ENCODE measurements at places on chromosomes 3 and 15. TPM values are rescaled to one million over a fixed set of nuclear protein-coding genes. Genes with fewer than 3 reads are reported as not detected.

- no peak for DNase-seq
These were observed 4.5 kb downstream of the RNF168 start for GRCh38 chr3:196499061-196499460.

- DNase-seq = no peak
These were observed 62.4 kb downstream of the C3orf80 start for GRCh38 chr3:160287666-160288065.

DNA sequence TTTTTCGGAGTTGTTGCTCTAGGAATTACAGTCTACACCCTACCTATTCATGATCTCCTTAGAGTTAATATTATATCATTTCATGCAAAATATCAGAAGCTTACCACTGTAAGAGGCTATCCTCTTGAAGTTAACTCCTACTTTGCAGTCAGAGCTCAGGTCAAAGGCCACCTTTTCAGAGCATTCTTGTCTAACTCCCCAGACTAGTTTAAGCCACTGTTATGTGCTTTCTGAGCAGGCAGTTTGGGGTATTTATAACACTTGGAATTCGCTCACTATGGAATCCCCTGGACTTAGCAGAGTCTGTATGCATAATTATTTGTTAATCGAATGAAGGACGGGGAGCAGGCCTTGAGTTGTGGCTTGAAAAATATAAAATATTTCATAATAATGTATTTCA, 21.7 kb downstream of the MED12L start:
- no peak for DNase-seq

DNA sequence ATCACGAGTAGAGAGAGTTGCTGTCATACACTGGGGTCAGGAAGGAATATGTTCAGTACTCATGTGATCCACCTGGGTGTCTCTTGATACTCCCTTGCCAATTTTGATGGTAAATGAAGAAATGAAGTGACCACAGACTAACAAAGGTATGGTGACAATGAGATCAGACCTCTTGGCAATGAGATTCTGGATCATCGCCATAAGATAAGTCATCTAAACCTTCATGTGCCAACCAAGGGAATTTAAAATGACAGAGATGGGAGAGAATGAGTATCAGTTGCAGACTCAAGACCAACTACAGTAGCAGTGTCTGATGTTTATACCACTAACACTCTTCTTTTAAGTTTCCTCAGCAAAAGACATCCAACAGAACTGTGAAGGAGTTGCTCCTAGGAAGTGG, 601.0 kb downstream of the MECOM start:
- DNase-seq = no peak

The DIPK2A gene
- total RNA-seq = 12.5 TPM

DNA sequence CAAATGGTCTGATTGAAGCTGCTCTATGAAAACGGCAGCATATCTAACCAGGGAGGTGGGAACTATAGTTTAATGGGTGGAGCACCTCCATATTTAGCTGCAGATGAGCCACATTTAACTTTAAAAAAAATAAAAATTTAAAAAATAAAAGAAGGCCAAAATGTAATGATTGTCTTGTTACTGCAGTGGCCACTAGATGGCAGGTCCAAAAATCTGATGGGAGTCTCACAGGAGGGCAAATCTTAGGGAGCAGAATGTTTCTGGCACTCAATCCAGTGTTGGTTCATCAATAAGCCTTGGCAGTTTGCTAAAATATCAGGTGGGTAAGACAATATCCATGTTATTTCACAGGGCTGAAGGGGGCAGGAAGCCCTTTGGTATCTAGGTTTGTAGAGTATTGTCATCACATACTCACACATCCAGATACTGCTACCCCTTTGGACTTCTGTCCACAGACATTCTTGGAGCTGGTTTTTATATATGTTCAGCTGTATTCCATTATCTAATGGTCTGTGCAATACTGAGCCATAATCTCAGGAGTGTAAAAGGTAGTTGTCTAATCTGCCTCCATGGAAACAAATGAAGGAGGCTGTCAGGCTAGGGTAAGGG, 233.3 kb downstream of the TIGIT start:
- DNase-seq = no peak

The ZIC1 gene
- total RNA-seq = not detected

DNA sequence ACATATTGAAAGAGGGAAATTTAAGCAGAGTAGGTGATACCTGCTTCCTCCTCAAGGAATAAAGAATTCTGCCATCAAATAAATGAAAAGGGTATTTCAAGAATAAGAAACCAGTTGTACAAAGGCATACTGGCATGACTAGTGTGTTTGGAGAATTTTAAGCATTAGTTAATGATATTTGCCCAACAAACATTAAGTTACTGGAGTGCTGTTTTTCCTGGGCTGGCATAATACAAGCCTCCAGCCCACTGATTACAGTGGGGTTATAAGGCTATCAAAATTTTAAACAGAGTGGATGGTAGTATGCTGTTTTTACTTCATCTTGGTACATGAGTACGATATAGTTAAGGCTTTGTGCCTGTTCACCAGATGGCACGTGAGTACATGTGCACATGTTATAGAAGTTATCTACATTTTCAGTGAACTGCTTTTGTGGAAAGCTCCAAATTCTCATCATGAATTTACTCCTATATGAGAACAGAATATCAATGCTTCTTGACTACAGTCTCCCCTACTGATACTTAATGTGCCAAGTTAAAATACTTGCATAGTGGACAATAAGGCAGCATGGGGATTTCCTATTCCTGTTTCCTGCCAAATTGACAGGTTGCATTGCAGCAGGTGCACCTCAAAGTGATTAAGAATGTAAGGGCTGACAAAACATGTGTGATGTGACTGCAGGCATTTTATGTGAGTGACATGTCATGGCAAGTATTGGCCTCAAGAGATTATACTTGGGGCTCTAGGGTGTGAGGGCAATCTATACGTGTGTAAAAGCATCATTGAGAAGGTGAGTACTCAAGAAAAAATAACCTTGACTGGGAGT, 14.9 kb downstream of the NAALADL2 start:
- DNase-seq = no peak

The GOLGA6L7 gene
- total RNA-seq = not detected

- no peak for DNase-seq
These were observed 59.6 kb upstream of the TSC22D2 start for GRCh38 chr3:150348500-150348899.

DNA sequence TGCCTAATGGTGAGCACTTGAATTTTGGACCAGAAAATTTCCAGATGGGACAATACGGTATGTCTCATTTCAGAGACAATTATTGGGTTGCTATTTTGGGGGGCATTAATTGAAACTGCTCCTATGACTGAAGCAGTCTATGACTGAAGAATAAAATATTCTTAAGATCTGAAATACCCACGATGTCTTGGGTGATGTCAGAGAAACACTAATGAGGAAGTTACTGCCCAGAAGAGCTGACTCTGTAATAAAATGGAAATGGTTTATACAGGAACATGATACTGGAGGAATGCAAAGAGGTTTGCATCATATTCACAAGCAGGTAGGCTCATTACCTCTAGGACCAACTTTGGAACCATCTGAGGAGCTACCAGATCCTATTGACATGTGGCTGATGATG, 68.7 kb downstream of the IL12A start:
- DNase-seq = no peak

GRCh38 chr3:193873426-193874201, 262.3 kb upstream of the HES1 start:
- DNase-seq = no peak

The ALDH1A3 gene
- total RNA-seq = 8.9 TPM

- no peak for DNase-seq
These were observed 16.3 kb downstream of the ZNF385D start for GRCh38 chr3:21734746-21735145.

- no peak for DNase-seq
These were observed 901.4 kb downstream of the MCTP2 start for GRCh38 chr15:95132774-95133173.

DNA sequence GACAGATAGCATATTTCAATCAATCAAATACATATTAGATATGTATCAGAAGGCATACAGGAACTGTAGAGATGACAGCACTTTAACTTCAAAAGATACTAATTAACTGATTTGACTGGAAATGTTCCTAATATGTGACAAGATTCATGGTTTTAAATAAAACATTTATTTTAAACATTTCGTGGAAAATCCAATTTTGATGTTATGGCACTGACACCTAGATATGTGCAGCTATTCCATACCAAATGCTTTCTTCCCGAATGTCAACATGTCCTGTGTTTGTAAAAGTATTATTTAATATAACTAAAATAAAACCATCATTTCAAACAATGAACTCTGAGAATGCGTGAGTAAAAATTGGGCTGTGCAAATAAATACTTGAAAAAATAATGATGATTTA, 1209.3 kb downstream of the NSUN3 start:
- DNase-seq = no peak

The GCSAM gene
- total RNA-seq = not detected

- DNase-seq = no peak
These were observed 239.9 kb downstream of the OPA1 start for GRCh38 chr3:193832833-193833413.

GRCh38 chr3:48090166-48090939, 74.1 kb upstream of the MAP4 start:
- DNase-seq = no peak

The CLEC3B gene
- 133 TPM for total RNA-seq

- no peak for DNase-seq
These were observed 4.2 kb upstream of the CHRM5 start for GRCh38 chr15:33963831-33964664.

DNA sequence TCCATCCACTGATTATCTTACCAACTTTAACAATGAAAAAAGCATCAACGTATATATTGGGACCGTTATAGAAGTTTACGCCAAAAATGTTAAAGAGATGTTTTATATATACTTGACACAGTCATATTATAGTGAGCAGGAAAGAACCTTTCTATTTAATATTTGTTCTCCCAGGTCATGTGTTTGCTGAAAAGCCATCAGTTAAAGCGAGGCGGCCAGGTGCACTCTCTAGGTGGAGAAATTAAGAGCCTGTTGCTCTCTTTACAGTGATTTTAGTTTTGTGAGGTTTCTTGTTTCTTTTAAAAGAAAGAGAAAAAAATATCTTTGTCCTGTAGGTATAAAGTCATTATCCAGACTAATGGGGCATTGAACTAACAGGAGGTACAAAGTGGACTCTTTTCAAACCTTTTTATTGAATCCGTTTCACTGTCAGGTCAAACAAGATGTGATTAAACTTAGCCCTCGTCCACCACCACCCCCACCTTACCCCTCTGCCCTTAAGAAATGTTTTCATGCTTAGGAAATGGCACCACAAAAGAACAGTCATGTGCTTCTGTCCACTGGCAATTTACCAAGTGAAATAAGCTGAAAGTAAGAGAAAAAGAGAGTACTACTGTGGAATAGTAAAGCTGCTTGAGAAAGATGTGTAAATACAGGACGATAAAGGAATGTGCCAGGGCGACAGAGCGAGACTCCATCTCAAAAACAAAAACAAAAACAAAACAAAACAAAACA, 279.9 kb downstream of the PTPRG start:
- DNase-seq = no peak

- no peak for DNase-seq
These were observed 263.3 kb downstream of the ABHD5 start for GRCh38 chr3:43953814-43954692.

GRCh38 chr3:156530980-156531379, 23.9 kb downstream of the SSR3 start:
- DNase-seq = no peak

- DNase-seq = peak; percentile 64
These were observed 790 bp downstream of the DUT start for GRCh38 chr15:48331796-48332641.

The TNK2 gene
- total RNA-seq = 162 TPM

The NR1D2 gene
- 54.7 TPM for total RNA-seq

The KBTBD13 gene
- total RNA-seq = 3.2 TPM

- no peak for DNase-seq
These were observed 28.3 kb downstream of the RPLP1 start for GRCh38 chr15:69480932-69481331.

DNA sequence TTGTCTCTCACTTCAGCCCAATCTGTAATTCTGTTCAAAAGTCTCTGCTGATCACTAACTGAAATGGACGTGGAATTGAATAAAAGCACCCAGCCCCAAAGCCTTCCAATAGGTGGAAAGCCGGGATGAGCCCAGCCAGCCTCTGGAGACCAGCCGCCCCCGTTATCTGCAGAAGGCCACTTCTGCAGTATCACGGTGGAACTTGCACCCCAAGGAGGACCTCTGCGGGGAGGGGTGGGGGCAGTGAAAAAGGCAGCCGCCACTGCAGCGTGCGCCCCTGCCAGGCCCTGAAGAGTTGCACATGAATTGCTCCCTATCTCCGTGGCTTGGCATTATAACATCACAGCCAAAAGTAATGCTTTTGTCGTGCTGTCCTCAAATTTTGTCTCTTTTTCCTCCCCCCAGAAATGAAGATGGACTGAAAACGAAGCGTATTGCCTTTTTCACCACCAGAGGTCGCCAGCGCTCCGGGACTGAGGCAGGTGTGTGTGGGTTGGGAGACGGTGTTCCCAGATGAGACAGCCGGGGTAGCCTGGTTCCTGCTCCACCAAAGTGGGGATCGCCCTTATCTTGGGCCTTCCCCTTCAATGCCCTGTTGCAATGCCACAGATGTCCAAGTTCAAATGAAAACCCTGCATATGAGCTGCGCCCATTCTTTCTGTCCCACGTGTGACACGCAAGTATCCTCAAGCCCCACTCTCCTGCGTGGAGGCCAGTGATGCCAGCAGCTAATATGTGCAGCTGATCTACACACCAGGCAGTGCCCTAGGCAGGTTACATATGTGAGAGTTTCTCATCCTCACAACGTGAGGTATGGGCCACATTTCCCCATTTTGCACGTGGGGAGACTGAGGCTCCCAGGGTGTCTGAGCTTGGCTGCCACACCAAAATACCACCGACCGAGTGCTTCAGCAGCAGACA, 96.0 kb downstream of the LRRK1 start:
- DNase-seq = peak; percentile 78

DNA sequence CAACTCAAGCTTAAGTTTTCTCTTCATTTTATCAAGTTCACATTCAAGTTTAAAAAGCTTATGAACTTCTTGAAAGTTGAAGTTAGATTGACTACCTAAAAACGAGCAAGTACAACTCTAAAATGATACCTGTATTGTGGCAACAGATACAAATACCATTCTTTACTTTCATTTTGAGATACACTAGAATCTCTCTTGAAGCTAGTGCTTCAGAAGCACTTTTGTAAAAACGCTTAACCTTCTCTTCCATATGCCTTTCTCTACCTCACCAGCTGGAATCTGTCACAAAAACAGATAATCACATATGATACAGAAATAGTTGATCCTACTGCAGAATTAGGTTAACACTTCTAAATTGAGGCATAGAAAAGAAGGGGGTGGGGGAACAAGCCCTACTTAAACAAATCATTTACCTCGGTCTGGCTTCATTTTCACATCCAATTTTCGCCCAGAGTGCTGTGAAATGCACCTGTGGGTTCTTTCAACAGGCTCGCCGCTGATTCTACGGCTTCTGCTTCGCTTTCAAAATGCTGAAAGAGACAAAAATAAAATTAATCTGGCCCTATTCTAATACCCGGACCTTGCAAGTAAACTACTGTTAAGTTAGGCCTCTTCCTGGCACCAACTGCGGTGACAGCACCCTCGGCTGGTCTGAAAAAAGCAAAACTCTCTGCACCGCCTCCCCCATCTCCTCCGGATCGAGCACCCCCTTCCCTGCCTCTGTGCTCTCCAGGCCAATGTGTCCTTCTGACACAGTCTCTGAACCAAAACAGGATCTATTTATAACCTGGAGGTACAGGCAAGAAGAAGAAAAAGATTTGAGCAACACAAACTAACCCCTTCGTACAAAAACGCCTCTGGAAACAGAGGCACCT, 1.4 kb downstream of the ATOSA start:
- DNase-seq = peak; percentile 82

The ZBTB47 gene
- total RNA-seq = 123 TPM

The GREM1 gene
- 0.22 TPM for total RNA-seq

- no peak for DNase-seq
These were observed 888 bp downstream of the TMEM115 start for GRCh38 chr3:50358355-50358910.

- DNase-seq = peak; percentile 46
These were observed 41.9 kb downstream of the SMAD6 start for GRCh38 chr15:66743703-66744536.

The GOLGA8R gene
- total RNA-seq = 6.0 TPM
